Esophagus squamous epithelium (tissue), 5 donors: ENCODE measurements at places on chromosomes 1 and 21.

DNA sequence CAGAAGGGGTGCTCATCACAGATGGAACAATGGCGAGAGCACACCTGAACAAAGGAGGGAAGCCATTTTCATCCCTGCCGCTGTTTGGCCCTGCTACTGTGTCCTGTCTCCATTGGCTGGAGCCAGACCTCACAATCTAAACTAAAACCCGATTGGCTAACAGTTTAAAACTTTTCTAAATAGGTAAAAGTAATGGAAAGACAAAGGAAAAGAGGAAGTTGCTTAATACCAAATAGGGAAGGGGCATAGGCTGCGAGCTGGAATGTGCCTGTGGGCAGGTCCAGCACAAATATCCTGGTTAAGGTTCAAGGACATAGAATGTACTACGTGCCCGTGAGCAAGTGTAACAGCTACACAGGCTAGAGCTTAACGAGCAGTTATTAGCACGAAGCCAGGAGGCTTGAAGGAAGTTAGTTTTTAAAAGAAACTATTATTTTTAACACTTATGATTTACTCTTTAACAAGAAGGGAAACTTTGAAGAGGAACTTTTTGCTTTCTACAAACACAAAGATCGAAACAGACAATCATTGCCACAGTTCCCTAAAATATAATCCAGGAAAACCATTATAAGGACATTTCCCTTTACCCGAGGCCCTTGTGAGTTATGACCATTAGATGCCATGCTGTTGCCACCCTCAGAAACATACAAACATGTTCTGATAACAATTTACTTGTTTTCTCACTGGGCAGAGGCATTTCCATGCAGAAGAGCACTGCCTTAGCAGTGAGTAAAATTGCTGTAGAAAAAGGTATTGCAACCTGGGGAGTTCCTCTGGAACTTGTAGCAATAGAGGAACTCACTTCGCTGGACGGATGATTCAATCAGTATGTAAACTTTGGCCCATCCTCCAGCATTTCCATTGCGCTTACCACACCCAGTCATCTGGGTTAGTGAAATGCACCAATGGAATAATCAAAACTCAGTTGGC is 4.8 kb upstream of the PTTG1IP start:
- no peak for DNase-seq

DNA sequence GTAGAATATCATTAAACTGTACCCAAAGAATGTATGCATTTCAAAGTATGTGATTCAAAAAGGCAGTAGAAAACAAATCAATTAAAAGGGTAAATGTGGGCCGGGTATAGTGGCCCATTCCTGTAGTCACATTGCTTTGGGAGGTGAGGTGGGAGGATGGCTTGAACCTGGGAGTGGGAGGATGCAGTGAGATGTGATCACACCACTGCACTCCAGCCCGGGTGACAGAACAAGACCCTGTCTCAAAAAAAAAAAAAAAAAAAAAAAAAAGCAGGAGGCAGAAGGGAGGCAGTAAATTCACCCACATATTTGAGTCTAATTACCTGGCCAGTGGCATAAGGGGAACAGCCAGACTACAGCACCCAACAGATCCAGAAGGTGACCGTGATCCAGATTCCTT is 17.9 kb upstream of the PRSS38 start:
- DNase-seq = no peak

DNA sequence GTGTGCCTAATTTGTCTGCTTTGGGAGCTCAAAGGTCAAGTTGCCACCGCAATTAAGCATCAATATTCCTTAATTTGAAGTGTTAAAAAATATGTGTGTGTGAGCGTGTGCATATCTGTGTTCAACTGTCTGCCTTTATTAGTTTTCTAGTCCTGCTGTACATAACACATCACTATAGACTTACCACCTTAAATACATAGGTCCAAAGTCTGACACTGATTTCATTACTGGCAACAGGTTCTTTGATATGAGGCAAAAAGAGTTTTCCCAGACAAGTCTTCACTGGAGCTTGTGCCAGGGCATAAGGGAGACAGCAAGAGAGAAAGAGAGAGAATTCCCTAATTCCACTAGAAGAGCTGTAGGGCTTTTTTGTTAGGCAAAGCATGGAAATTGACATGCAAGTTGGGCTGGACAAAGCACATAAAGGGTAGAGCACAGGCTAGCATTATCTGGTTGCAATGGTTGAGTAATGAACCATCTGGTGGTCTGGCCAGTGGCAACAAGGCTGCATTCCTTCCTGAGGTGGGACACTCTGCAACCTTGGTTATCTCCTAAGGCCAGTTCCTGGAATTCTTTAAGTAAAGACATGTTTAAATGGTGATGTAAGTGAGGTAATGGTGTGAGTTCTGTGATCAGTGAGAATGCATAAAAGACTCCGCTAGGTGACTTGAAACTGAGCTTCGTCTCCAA is 457.2 kb upstream of the ADAMTS5 start:
- DNase-seq = no peak

GRCh38 chr1:32201011-32201855 is 838 bp downstream of the CCDC28B start:
- DNase-seq = peak; percentile 23

DNA sequence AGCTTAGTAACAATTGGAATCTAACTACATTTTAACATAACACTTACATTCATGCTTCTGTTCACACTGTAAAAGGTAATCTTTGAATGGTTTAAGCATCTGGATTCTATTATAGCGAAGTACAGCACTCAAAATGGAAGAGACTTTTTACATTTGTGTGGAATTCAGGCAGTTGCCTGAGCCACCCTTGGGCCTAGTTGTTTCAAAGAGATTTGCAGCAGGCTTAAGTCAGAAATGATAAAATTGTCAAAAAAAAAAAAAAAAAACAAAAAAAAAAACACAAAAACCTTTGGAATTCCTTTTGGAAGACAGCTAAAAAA is 199.9 kb downstream of the LYPLAL1 start:
- DNase-seq = no peak

GRCh38 chr1:166302989-166303758 is 136.4 kb upstream of the FAM78B start:
- DNase-seq = no peak

- no peak for DNase-seq
Measured at GRCh38 chr1:18540136-18540765, 59.5 kb downstream of the KLHDC7A start.
